ENCODE measurements at places on chromosomes 13 and 19.

GRCh38 chr13:64936879-64937278 is 2293.3 kb downstream of the PCDH9 start:
- DNase-seq, result no peak

GRCh38 chr19:10553943-10554381 is 10.3 kb downstream of the ATG4D start:
- DNase-seq, result no peak

GRCh38 chr13:77863144-77863543 is 55.5 kb downstream of the EDNRB start:
- no peak for DNase-seq

DNA sequence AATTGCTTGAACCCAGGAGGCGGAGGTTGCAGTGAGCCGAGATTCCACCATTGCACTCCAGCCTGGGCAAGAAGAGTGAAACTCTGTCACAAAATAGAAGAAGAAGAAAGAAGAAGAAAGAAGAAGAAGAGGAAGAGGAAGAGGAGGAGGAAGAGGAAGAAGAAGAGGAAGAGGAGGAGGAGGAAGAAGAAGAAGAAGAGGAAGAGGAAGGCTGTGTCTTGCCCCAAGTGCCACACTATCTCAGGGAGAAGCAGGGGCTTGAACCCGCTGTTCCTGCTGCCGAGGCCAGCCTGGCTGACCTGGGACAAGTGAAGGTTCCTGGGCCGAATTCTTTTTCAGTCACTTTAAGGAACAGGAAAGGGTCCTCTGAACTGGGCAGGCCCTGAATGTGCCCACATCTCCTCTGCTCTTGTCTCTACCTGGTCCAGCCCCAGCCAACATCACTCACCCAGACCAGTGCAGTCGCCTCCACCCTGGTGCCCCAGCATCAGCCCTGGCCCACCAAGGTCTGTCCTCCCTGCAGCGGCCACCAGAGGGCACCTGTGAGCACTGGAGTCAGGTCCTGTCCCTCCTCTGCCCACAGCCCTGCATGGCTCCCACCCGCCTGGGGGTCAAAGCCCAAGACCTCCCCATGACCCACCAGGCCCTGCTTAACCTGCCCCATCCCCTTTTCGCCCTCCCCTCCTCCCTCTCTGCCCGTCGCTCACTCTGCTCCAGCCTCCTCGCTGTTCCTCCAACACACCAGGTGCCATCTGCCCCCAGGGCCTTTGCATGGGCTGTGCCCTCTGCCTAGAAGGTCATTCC is 20.0 kb downstream of the TICAM1 start:
- peak; percentile 93 for DNase-seq

DNA sequence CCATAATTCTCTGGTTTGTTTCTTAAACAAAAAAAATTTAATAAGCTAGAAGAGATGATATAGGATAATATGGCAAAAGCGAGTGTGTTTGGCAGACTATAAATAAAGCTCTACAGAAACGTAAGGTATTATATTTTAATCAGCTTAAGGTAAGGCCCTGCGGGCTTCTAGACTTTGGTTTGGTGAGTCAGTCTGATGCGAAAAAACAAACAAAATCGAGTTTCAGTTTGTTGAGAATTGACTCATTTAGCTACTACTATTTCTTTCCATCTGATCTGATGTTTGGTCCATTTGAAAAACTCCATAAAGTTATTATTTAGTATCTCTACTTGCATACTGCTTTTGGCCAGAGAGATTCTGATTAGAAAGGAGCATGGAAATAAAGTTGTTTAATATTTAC is 138.0 kb downstream of the MIPEP start:
- DNase-seq, result no peak

- no peak for DNase-seq
Observed at GRCh38 chr13:100890645-100891044, 216.1 kb upstream of the TMTC4 start.

GRCh38 chr19:45919678-45920077 is 5.1 kb upstream of the NANOS2 start:
- no peak for DNase-seq

- DNase-seq, result no peak
Observed at GRCh38 chr19:49981603-49982593, 20.9 kb upstream of the SIGLEC11 start.

Measured in activated CD4-positive, alpha-beta T cell treated with anti-CD3 and anti-CD28 coated beads for 24 hours (primary cell).